Stimulated activated CD4-positive, alpha-beta T cell treated with anti-CD3 and anti-CD28 coated beads, Interleukin-1b, Interleukin-23, amount 100 ng/mL, for 4 hours (primary cell): ENCODE measurements at places on chromosomes 2 and 18.

- DNase-seq: no peak
Observed at GRCh38 chr2:69943843-69944525, 17.4 kb downstream of the ASPRV1 start.

GRCh38 chr2:18117592-18117991 is 239.1 kb downstream of the KCNS3 start:
- no peak for DNase-seq

- DNase-seq: no peak
Observed at GRCh38 chr2:109168086-109168485, 39.1 kb downstream of the SH3RF3 start.

GRCh38 chr2:119004602-119005001 is 62.6 kb downstream of the MARCO start:
- DNase-seq: no peak

- DNase-seq: no peak
Observed at GRCh38 chr18:72235422-72235821, 308.7 kb downstream of the CBLN2 start.

DNA sequence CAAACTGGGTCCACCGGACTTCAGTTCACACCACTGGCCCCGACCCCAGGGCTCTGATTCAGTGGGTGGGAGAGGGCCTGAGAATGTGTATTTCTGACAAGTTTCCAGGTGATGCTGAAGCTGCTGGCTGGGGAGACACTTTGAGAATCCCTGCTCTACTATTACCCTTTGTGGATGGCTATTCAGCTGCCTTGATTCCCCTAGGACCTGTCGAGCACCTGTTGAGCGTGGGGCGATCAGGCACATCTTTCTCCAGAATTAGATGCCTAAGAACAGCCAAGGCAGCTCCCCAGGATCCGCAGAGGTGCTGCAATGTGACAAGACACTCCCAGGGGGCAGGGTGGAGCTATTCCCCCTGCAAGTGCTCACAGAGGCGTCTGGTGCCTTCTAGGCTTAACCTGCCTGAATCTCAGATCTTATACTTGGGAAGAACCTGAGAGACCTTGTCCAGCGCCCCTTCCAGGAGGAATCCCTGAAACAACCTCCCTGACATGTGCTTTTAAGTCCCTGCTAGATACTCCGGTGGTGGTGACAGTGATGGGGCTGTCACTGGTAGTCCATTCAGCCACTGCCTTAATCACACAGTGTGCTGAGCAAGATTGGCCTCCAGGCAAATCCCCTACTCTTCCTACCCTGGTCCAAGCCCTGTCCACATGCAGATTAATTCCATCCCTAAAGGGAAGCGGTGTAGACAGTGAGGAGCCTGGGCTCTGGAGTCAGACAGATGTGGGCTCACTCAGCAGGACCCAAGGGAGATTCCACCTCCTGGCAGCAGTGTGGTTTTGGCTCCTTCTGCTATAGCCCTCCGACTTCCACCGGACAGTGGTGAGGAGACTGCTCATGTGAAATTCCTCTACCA is 43.4 kb upstream of the OTOF start:
- DNase-seq: no peak

DNA sequence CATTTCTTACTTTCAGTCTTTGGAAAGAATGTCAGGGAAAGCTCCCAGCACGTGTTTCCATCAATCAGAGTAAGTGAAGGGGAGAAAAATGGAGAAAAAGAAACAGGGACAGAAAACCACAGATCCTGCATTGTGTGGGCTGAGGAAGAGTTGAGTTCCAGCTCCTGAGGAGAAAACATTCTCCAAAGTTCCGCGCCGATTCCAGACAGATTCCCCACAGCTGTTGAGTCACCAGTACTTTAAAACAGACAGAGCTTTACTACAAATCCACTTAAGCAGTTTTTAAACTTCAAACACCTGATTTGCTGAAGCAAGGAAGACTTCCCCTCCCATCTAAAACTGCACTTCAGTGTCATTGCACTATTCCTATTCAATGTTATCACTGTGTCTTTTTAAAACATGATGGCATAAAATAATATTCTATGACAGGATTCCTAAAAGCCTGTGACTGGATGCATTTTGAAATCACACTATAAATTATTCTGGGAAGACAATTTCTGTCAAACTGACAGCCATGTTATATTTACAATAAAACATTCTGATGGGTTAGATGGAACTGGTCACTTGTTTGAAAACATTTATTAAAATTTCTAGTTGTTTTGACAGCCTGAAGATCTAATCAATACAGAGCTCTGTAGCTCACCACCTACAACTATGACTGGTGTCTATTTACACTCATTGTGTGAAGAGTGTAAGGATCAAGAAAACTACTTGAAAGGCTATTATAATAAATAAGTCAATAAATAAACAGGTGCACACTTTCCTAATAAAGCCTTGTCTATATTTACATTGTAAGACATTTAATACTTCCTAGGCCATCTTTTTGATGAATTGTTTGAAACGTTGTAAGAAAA is 40.9 kb downstream of the TCF4 start:
- DNase-seq: no peak

GRCh38 chr2:49044350-49045079 is 109.8 kb downstream of the FSHR start:
- no peak for DNase-seq

DNA sequence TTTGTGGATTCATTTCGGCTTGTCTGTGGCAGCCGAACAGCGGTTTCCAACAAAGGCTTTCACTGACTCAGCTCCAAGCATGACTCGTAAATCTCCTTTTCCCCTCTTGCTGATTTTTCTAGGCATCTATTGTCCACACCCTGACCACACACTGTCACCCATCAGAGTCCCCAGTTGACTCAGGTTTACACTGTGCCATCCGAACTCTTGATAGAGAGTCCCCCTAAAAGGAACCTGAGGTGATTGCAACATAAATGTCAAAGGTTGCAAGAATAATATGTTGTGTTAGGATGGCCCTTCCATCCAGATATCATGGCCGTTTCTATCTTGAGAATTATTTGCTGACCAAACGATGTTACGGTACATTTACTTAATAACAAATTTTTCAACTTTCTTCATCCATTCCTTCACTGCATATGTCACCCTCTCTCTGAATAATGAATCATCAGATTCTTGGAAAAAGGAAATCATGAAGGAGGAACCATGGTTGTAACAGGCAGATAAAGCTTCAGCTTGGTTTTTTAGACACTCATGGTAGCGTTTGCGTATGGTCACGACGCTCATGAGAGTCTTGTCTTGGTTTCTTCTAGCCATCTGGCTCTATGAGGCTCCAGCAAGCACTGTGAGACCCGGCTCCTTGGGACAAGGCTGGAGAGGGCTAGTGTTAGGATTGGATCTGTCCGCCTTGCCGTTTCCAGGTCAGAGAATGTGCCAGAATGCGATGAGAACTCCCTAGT is 72.1 kb downstream of the NPAS2 start:
- DNase-seq: no peak

- DNase-seq: peak; percentile 34
Observed at GRCh38 chr18:46281185-46282176, 177.3 kb downstream of the HAUS1 start.

GRCh38 chr2:188966728-188967440 is 7.3 kb upstream of the COL3A1 start:
- no peak for DNase-seq

GRCh38 chr18:2513616-2514015 is 57.7 kb downstream of the METTL4 start:
- no peak for DNase-seq

- no peak for DNase-seq
Observed at GRCh38 chr18:79178113-79178531, 108.9 kb downstream of the ATP9B start.

GRCh38 chr2:172147944-172148650 is 45.4 kb upstream of the DLX2 start:
- DNase-seq: no peak

GRCh38 chr18:13868501-13869271 is 44.7 kb downstream of the MC5R start:
- no peak for DNase-seq

DNA sequence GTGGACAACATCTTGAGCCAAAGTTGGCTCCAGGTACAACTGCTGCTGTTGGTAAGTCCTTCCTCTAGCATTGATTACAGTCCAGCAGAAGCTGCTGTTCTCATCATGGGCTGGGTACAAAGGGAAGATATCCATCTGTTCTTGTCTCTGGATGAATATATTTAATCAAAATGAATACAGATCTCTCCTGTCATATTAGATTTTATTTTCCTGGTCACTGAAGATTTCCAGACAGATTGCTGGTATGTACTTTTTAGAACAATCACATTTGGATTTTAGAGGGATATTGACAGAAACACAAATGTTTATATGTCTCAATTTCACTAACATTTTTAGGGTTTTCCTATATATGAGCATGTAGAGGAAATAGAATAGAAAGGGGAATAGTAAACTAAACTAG is 155.4 kb upstream of the FHL2 start:
- no peak for DNase-seq

DNA sequence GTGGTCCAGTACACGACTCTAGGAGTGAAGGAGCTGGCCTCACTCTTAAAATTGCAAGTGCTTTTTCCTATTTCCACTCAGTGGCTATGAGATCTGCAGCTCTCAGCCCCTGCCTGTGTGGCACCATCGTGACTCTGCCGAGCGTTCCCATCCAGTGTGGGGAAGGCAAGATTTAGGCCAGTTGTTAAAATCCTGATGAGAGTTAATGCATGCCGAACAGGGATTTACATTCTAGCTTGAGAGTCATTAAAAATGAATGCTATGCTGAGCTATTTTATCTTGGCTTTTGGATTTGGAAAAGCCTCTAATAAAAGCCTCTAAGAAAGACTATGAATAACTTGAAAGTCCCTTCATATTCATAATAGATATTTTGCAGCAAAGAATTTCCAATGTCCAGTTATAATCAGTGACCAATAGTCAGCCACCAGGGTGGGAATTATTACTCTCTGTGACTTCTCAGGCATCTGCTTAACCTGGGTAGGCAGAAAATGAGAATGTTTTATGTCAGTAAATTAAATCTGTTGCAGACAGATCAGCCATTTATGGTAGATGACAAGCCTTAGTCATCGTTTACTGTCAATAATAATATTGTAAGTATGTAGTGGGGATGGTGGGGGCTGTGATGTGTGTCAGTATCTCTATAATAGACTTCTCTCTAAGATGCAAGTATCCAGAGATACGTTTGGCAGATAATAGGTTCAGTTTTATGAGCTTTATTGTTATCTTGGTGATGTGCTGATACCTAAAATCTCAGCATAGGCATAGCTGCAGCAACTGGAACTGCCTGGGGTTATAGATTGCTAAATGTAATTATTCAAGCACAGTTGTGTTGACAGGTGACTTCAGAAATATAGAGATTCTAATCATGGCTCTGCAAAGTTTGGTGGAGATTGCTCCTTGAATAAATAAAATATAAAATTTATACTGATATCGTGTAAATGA is 207.8 kb downstream of the SOCS6 start:
- no peak for DNase-seq

- no peak for DNase-seq
Observed at GRCh38 chr18:77992057-77992456, 742.4 kb downstream of the GALR1 start.

- DNase-seq: no peak
Observed at GRCh38 chr2:218859988-218860831, 605 bp downstream of the WNT6 start.

- DNase-seq: no peak
Observed at GRCh38 chr2:100791294-100791935, 28.5 kb upstream of the NPAS2 start.

DNA sequence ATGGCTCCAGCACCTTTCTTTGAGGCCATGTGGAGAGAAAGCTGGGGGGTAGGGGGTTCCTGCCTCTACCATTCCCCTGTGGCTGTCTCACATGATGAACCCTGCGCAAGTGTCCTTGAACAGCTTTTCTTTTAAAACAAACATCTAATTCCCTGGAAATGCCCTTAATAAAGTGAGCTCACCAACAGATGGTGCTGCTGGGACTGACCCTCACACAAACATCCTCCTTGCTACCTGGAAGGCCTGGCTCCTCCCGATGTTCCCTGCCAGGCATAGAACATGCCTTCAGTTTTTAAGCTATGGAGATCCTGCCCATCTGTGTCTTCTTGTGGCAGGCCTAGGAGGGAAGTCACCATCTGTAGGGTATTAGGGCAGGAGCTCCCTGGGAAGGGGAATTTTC is 60.7 kb upstream of the GATA6 start:
- no peak for DNase-seq

- DNase-seq: no peak
Observed at GRCh38 chr2:30150786-30151185, 4.0 kb downstream of the YPEL5 start.

DNA sequence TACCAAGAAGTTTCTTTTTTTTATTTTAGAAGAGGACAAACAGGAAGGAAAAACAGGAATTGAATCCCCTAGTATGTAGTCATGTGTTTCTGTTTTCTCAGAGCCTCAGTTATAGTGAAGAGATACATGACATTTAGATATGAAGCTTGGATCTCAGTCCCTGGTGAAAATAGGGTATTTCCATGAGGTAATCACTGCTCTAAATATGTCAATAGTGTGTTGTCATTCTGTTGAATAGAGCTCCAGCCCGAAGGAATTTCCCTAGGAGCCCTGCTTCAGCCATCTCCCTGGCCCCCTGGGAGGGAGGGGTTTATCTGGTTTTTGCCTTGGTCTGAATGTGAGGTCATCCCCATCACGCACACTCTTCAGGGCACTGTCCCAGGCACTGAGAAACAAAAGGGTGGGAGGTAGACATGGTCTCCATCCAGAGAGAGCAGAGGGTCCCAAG is 47.1 kb upstream of the REL start:
- no peak for DNase-seq

DNA sequence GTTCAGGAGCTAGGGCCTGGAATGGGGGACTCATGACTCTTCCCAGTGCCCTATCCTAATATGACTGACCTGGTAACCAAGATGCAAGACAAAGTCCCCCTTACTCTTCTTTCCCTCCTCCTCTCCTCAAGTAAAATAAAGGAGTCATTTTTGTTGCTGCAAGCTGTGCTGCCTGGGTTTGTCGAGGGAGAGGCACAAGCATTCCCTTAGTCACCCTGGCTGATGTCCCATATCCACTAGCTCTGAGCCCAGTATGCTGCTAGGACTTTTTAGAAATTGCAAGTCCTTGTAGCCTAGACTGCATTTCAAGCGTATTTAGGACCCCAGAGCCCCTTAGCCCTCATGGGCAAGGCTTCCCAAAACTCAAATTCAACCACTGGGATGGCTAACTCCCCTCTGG is 338.5 kb upstream of the SETBP1 start:
- no peak for DNase-seq

GRCh38 chr2:164651361-164651760 is 30.1 kb upstream of the GRB14 start:
- DNase-seq: no peak

DNA sequence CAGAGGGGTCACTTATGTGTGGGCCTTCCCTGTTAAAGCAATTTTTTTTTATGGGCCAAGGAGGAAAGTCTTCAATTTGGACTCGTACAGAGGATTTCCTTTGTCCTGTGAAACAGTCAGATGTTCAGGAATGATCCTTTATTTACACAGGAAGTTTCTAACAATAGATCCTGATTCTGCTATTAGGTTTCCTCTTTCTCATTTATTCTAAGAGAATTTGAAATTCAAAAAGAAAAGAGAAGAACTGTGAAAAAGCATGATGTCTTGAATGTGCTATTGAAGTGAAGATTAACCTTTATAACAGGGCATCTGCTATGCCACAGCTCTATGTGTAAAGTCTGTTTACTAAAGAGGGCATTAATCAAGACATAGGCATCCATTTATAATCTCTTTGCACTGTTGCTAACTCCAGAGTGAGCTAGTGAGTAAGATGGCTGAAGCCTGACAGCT is 105.3 kb upstream of the FAM98A start:
- no peak for DNase-seq

- DNase-seq: no peak
Observed at GRCh38 chr2:172181840-172182239, 79.1 kb upstream of the DLX2 start.
